ENCODE measurements at places on chromosomes 5 and 9.

DNA sequence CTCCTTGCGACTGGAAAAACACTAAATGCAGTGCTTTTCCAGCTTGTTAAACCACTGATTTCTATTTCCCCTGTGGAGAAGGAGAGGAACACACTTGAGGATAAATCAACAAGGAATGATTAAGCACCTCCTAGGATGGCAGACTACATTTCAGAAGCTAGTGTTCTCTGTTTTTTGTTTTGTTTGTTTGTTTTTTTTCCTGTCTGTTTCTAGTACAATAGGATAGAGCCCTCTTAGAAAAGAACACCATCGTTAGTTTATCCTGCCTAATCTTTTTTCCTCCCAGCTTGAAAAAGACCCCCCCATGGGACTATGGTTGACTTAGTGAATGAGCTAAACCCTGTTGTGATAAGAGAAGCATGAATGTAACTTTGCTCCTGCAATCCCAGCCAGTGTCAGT lies 3.9 kb upstream of the TAL2 start:
- DNase-seq: no peak

DNA sequence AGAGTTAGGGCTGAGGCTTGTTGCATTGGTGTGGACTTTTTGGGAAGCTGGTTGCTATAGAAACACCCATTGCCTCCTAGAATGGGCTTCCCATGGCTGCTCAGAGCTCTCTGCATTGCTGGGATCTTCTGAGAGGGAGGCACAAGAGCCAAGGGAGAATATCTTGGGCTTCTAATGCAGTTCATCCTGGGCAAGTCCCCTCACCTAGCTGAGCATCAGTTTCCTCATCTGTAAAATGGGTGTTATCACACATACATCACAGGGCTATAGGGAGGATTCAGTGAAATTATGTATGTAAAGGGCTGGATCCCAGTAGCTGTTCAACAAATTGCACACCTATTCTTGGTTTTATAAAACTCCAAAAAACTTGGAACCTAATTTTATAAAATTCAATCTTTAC lies 106.1 kb upstream of the ALDH1B1 start:
- no peak for DNase-seq

GRCh38 chr5:139847091-139847490 lies 51.5 kb downstream of the PSD2 start:
- no peak for DNase-seq

DNA sequence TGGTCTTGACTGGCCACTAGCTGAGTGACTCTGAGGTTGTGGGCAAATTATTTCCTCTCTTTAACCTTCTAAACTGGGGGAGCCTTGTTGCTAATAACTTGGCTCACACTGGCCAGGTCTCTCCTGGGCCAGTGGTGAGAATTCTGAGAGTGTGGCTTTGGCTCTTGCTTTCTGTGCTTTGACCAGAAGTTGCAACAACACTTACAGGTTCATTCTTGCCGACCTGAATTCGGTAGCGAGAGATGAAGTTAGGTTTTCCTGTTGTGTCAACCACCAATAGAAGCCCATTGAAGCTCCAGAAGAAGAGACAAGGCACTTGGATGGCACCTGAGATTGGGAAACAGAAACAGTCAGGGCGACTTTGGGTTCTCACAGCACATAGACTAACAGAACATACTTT lies 19.8 kb downstream of the FAXDC2 start:
- DNase-seq: no peak

GRCh38 chr5:10420932-10421331 lies 20.7 kb upstream of the ROPN1L start:
- no peak for DNase-seq

DNA sequence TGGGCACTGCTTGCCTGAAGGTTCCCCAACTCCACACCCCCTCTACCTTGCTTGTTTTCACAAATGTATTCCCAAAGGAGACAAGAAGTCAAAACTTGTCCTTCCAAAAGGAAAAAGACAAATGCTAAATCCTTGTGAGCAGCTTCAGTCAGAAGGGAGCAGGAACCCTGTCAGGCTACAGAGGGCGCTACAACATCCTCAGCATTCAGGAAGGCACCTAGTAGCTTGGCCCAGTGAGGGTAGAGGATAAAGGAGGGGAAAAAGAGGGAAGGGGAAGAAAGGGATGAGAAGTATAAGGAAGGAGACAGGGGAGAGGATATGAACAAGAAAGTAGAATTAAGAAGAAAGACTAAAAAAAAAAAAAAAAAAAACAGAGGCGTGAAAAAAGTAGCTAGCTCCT lies 97.5 kb downstream of the MLLT3 start:
- DNase-seq: peak; percentile 3

DNA sequence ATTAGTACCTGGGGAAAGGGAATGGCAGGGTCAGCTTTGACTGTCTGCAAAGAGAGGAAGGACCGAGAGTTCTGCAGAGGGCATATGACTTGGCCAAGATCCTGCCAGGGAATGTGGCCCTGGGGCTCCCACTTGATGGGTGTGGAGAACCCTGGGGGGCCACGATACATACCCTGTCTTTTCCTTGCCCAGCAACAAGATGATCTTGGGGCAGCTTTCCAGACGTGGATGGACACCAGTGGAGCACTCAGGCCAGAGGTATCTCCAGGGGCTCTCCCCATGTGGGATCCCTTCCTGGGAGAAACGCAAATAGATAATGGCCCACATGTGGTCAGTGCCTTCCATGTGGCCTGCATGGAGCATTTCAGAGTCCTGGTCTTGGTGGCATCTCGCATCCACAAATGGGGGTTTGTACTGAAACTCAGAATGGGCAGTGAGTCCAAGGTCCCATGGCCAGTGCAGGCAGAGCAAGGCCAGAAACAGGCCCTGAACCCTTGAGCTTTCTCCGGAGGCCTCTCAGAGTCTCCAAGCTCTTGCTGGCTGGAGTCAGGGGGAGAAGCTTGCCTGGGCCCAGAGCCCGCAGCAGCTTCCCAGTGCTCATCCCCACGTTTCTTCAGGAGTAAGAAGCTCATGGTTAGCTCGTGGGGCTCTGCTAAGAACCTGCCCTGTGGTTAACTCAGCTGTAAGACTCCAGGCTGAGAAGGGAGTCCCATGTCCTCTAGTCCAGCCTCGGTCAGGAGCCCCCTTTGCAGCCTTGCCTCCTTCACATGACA lies 18.3 kb upstream of the ORM1 start:
- no peak for DNase-seq

DNA sequence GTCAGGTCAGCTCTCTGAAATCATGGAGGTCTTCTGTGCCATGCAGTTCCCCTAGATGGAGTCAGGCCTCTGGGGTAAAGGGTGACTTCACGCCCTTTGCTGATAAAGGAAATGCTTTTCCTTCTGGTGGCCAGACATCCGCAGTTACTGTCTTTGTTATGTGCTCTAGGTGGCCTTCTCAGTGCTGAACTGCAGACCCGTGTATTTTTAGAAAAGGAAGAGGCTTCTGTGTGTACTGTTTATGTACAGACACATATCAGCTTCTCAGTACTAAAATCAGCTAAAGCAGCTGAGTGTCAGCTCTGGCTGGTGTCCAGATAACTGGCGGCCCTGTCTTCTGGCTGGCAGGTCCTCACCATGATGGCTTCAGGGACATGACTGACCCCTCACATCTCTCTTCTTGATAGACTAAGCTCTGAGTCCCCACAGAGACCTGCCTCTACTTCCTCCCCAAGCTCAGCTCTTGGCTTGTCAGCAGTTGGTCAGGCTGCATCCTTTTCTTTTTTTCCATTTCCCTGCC lies 75.3 kb downstream of the ARHGAP26 start:
- DNase-seq: no peak

GRCh38 chr5:76526950-76527583 lies 96.1 kb downstream of the F2RL2 start:
- DNase-seq: no peak

DNA sequence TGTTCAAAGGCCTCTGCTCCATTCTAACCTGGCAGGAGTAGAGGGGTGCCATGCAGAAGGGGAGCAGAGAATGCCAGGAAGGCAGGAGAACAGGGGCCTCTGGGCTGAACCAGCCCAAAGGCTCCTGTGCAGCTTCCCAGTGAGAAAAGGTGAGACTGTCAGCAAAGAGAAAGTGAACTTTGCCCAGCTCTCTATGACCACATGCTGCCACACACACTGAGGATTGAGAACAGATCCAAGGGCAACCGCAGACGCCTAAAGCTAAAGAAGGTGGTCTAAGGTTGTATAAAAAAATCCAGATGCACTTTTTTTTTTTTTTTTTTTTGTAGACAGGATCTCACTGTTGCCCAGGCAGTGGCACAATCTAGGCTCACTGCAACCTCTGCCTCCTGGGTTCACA lies 51.4 kb downstream of the ALDH7A1 start:
- DNase-seq: no peak

DNA sequence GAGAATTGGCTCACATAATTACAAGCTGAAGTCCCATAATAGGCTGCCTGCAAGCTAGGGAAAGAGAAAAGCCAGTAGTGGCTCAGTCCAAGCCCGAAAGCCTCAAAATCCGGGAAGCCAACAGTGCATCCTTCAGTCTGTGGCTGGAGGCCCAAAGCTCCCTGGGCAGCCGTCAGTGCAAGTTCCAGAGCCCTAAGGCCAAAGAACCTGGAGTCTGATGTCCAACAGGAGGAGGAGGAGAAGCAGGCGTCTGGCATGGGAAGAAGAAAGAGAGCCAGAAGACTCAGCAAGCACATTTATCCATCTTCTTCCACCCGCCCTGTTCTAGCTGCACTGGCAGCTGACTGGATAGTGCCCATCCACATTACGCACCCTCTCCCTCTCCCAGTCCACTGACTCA lies 213.4 kb downstream of the GAS1 start:
- DNase-seq: no peak

- no peak for DNase-seq
Observed at GRCh38 chr9:99257723-99258389, 35.8 kb downstream of the SEC61B start.

DNA sequence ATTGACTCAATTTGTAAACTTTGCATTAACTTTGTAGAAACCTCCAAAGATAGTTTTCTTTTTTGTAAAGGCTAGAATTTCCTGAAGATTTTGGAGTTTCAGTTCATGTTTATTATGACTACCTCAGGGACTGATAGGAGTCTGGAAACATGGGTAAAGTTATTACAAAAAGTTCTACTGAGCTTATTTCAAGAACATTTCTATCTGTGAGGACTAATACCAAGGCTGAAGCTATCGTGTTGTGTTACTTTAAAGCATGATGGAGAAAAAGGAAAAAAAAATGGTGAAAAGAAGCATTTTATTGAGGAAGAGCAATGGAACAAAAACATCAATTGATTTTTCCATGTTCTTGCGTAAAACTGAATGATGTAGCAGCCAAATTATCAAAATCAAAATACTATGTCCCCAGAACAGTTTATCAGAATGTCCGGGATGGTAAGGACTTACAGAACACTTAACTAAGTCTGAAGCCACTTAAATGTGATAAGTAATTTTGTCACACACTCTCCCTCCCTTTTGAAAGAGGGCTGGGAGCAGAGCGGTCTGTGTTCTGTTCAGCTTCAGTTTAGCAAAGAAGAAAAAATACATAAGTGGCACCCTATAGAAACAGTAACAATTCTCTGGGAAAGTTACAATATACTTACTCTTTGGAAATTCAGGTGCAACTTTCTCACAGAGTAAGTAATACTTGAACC lies 25.1 kb upstream of the VCAN start:
- no peak for DNase-seq

DNA sequence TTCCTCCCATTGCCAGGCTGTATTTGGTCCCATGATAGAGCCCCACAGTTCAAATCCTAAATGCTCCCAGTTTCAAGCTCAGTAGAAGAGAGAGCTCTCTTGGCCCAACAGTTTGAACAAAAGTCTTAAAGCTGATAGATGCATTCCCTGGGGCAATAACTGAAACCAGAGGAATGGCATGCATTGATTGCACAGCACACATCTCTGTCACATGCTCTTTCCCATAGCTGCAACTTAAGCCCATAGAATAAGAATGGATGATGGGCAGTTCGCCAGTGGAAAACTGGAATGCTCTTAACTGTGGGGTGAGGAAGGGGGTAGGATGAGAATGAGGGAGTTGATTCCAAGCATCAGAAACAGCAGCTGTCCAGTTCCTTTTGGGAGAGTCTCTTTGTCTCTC lies 1942.4 kb upstream of the WWC1 start:
- DNase-seq: no peak

- no peak for DNase-seq
Observed at GRCh38 chr9:99062549-99062948, 42.4 kb upstream of the TGFBR1 start.

DNA sequence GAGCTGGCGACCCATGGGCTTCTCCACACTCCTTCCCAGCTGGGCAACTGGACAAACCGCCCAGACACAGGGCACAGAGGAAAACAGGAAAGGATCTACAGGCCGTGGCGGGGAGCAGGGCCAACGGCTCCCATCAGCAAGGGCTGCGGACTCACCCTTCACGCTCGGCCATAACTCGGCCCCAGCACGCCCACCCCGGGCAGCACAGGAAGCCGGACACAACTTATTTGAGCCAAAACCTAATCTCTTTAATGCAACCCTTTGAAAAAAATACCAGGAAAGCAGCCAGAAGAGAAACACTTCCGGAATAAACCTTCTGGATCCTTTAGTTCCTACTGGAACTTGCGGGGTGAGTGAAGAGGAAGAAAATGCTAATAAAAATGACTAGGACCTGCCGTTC lies 59.9 kb downstream of the VAV2 start:
- DNase-seq: no peak

DNA sequence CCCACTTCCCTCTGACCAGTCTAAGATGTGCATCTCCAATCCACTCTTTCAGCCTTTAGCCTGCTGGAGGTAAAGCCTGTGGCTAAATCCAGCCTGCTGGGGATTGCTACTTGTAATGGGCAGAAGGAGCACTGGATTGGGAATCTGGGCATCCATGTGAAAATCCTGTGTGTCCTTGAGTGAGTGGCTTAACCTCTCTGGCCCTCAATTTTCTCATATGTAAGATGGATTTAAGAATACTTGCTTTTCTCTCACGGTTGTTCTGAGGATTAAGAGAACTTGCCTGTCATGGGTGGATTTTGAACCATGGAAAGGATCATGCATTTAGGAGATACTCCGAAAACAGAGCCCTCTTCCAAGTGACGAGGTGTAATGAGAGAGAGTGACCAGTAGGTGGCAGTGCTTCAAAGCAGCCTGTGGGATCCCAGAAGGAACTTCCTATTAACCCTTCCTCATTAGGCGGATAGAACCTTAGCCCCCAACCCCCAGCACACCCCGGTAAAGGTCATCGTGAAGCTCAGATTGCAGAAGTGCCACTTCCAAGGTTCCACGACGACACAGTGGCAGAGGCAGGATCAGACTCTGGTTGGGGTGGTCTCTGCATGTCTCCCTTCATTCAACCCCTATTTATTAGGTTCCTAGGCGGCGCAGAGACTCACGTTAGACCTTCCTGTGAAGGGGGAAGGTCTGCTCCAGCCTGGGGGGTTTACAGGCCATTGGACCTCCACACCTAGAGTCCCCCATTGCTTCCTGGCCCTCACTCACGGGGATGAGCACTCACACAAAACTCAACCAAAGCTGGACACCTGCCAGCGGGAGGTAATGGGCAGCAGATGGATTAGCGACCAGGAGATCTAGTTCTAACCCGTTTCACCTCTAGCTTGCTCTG lies 68.7 kb upstream of the ZNF618 start:
- peak; percentile 71 for DNase-seq

DNA sequence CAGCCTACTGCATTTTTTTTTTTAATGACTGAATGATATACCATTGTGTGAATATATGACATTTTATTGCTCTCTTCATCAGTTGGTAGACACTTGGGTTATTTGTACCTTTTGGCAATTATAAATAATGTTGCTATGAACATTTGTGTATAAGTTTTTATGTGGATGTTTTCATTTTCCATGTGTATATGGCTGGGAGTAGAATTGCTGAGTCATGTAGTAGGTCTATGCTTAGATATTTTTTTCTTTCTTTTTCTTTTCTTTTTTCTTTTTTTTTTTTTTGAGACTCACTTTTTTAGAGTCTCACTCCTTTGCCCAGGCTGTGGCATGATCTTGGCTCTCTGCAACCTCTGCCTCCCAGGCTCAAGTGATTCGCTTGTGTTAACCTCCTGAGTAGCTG lies 32.9 kb upstream of the FAM120AOS start:
- no peak for DNase-seq

GRCh38 chr5:135966165-135966564 lies 11.4 kb upstream of the LECT2 start:
- DNase-seq: no peak

Measured in T47D (cell line).